DMS79 treated with DMSO at 0.1 percent for 48 hours (cell line): ENCODE measurements at places on chromosomes 11 and 22.
A peak's percentile ranks its signal among the peaks of the same experiment; 100 is the strongest.

DNA sequence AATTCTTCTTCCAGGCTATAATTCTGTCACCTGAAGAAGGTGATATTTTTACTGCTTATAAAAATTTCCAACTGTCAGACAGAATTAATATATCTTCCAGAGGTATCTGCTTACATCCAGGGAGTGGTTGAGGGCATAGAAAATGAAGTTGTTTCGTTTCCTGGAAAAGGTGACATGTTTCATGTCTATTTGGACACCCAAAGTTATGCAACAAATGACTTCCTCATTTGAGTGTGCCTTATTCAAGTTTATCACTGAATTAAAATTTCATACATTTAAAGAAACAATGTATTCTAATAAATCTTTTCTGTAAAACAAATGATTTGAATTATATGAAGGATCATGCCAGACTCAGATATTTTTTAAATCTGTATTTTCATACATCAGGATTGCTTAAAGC, 8.5 kb upstream of the GRAMD1B start:
- no peak for DNase-seq

DNA sequence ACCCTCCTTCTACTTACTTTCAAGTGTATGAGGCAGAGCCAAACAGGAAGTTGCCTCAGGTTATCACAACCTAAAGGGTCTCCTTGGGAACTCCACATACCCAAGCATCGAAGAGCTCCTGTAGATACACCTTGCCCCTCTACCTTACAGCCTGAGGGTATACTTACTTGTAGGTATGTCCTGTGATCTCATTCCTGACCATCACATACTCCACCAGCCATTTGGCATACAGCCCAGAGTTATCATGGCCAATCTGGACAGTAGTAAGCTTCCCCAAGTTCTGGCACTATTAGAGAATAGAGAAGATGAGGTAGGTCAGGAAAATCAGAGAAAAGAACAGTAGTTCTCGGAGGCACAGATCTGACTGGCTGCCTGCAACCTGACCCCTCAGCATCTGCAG, 53.4 kb upstream of the SCUBE2 start:
- no peak for DNase-seq

GRCh38 chr11:134014511-134014910, 54.4 kb upstream of the JAM3 start:
- no peak for DNase-seq

DNA sequence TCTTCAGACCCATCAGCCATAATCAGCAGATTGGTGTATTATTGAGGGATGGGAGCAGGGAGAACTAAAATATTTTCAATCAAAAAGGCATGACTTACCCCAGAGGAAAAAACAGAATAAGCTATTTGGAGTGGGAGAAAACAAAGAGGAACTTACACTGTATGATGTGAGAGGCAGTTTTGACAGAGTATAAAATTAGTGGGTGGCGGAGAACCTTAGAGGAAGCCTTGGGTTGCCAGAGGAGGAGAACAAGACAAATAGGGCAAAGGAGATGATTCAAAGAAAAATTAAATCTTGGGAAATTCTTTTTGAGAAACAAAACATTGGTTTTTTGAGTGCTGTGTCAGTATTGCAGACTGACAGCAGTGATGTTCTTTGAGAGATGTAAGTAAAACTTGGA, 285.0 kb downstream of the C11orf87 start:
- DNase-seq: no peak

DNA sequence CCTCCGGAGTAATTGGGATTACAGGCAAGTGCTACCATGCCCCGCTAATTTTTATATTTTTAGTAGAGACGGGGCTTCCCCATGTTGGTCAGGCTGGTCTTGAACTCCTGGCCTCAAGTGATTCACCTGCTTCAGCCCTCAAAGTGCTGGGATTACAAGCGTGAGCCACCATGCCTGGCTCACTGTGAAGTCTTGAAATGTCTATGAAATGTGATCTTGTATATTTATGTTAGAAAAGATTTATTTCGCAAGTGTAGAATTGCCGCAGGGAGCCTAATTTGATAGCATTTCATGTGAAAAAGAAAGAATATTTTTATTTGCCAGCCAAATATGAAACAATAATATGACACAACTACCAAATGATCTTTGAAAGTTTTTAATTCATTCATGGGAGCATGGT, 52.1 kb downstream of the GRAMD1B start:
- no peak for DNase-seq

- no peak for DNase-seq
Measured at GRCh38 chr11:102920118-102920684, 35.3 kb downstream of the MMP13 start.

- no peak for DNase-seq
Measured at GRCh38 chr11:6357222-6357621, 33.1 kb upstream of the SMPD1 start.

- peak; percentile 97 for DNase-seq
Measured at GRCh38 chr11:125305345-125305744, 140.8 kb downstream of the PKNOX2 start.

GRCh38 chr22:50656122-50657070, 16.2 kb upstream of the SHANK3 start:
- DNase-seq: no peak

DNA sequence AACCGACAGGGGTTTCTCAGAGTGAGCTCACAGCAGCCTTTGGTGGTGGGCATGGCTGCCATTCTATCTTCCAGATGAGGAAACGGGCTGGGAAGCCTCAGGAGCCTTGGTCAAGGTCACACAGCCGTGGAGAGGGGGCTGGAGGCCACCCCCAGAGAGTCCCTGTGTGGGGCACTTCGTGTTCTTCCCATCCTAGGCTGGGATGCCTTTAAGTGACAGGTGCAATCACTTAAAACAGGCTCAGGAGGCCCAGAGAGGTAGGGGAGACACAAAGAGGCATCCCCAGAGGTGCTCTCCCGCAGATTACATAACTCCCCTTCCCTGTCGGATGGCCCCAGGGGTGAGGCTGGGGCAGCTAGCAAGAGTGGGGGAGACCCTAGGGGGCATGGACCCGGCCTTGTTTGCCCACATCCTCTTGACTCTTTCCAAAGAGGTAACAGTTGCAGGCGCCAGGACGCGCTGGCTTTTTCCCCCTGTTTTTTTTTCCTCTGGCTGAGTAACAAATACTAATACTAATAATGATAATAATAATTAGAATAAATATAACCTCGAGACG, 17.5 kb upstream of the SHISAL1 start:
- DNase-seq: no peak

DNA sequence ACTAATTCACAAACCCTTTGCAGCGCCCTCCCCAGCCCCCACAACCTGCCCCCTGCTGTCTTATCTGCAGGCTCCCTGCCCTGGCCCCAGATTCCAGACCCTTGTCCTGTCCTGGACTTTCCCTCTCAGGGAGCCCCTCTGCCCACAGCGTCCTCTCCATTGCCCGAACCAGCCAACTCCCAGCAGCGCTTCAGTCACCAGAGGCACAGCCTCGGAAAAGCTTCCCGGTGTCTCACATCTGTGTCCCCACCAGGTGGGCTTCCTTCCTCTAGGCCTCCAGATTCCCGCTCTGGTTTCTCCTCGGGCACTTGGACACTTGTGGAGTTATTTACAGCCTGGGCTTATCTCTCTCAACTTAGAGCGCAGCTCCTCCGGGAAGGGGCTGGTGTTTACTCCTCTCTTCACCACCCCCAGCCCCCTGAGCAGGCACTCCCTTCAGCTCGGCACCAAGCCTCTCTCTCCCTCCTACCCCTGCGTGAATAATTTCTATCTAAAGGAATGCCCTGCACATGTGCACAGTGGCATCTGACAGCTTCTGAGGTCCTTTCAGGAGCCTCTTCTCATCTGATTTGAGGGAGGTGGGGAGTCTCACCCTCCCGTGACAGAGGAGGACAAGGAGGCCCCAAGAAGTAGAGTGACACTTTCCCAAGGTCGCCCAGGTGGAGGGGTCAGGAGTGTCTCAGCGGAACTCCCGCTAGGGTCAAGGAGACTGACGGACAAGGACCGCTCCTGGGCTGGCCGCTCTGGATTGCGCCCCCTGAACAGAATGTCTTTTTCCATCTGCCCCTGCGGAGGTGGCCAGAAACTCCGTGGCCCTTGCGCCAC, 838 bp downstream of the WNT11 start:
- no peak for DNase-seq

DNA sequence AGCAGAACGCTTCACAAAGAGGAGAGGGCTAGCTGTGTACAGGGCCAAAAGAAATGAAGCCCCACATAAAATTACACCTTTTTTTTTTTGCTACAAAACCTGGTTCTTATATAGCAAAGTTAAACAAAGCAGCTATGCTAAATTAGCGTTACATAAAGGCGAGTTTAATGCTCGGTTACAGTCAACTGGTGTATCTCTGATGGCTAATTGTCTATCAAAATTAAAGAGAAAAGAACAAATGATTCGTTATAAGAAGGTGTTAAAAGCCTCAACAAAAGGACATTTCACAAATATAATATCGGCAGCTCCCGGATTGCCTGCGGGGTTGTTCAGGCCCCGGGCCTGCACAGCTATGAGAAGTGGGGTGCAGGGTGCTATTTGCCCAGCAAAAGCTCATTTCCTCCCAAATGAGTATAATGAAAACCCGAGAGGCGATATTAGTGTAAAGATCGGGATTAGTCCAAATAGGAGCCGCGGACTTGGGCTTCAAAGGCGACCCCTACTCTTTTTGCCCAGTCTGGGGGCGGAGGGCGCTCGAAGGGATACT, 13.3 kb upstream of the PAX6 start:
- no peak for DNase-seq

DNA sequence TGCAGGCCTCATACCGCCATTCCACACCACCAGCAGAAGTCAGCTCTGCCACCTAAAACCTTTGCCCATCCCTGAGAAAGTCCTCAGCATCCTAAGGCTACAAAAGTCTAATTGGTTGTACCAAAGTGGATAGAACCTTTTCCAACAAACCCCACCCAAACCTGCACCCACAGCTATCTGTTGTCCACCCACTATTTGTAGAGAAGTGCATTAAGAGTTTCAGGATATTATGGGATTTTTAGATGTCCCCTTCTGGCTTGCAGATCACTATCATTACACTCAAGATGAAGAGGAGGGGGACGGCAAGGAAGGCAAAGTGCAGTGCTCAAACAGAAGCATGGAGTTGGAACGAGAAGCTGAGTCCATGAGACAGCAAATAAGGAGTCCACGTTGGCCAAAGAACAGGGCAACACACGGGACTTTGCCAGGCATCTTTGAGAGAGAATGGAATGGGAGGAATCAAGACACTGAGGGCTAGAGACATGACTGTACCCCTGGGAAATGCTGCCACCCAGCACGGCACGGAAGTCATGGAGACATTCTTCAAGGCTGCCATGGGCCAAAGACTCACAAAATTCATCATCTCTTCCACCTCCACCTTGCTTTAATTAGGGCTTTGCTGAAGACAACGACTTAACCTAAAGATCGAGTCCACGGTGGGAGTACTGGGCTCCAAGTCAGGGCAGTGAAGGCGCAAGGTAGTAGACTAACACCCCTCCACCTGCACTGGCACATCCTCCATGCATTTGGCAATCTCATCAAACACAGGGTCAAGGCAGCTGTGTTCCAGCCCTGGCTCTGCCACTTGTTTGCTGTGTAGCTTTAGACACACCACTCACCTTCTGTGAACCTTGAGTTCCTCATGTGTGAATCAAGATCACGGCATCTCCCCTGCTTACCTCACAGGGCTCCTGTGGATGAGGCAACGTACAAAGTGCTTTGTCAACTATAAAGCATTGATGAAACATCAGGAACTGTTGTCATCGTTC, 112.9 kb upstream of the TMEM45B start:
- no peak for DNase-seq

- DNase-seq: no peak
Measured at GRCh38 chr11:14347991-14348390, 11.0 kb downstream of the RRAS2 start.

DNA sequence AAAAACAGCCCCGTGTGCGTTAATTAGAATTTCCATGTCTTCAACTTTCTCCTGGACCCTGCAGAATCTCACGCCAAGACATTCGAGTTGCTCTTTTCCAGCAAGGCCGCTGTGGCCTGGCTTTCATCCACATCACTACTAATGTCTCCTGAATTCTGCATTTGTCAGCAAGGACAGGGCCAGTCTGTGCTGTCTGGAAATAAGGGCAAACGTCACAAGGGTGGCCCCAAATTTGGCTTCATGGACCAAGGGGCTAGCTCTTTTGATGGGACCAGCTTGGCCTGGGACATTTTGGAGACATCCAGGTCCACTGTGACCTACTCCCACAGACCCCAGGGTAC, 33.4 kb downstream of the KCNQ1OT1 start:
- no peak for DNase-seq

DNA sequence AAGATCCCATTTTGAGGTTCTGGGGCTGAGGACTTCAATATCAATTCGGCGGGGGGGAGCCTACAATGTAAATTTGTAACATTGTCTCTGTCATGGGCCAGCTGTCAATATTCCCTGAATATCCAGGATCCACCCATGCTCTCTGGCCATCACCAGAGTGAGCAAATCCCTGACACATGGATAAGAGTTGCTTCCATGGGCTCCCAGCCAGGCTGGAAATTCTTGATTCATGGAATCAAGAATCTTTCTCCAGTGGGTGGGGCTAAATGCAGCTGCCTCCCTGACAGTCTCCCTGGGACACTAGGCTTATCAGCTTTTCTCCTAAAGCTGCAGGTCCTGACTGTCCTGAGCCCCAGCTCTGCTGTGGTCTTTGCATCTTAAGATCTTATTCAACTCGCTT, 86.9 kb upstream of the IGLL5 start:
- no peak for DNase-seq

- no peak for DNase-seq
Measured at GRCh38 chr11:516400-516799, 9.4 kb upstream of the RNH1 start.

GRCh38 chr11:110185121-110185591, 92.0 kb downstream of the ZC3H12C start:
- no peak for DNase-seq

GRCh38 chr11:70721006-70721405, 322.7 kb downstream of the CTTN start:
- DNase-seq: peak; percentile 82

DNA sequence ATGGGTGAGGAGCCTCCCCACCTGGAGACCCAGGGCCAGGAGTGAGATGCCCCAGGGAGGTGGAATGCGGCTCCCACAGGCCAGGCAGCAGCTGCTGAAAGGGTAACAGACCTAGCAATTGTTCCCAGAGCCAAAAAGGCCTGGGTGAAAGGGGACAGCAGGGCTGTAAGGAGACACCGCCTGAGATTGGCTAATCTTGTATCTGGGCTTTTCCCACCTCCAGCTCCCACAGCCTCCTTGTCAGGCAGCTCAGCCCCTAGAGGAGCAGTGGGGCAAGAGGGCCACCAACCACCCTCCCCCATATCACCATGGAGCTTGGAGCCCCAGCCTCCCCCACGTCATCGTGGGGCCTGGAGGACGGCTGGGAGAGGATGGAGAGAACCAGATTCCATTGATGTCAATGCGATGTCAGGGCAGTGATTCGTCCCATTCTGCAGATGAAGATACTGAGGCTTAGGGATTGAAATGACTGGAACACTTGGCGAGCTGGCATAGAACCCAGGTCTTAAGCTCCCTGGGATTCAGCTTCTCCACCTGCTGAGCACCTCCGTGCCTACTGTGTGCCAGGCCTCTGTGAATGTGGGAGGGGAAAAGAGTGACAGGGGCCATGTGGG, 2.9 kb upstream of the MGAT3 start:
- no peak for DNase-seq

- no peak for DNase-seq
Measured at GRCh38 chr11:6925636-6926207, 504 bp upstream of the ZNF215 start.

- no peak for DNase-seq
Measured at GRCh38 chr11:65953471-65953870, 8.1 kb upstream of the SART1 start.
